AG08395 (cell line): ENCODE measurements at places on chromosomes 4 and X.

GRCh38 chr4:34854451-34854850 lies 1389.9 kb downstream of the ARAP2 start:
- DNase-seq = no peak

DNA sequence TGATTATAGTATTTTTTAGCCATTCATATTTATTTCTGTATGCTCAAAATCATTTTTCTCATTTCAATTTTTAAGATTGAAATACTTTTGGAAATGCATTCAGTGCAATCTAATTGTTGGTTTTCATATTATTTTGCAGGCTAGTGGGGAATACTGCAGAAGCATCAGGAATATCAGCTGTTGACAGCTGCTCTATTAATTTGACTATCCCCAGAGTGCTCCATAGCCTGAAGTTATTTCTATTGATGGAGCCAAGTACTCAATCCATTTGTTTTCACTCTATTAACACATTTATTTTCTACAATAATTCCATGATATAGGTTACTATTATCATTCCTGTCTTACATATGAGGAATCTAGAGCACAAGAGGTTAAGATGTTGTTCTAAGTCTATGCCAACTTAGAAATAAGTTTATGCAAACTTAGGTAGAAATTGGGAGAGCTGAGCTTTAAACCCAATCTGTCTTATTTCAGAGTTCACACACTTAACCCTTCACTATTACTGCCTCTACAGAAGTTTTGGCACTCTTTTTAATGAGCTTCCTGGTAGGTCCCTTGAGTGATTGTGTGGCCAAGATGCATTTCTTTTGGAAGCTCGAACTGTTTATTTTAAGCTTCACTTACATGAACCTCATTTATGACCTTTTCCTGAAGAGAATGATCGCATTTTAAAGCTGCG lies 65.6 kb upstream of the PCDH18 start:
- DNase-seq = no peak

GRCh38 chrX:142312591-142312990 lies 107.5 kb upstream of the MAGEC2 start:
- DNase-seq = no peak

- DNase-seq = peak; percentile 43
These were observed 158.3 kb downstream of the CPE start for GRCh38 chr4:165537028-165537648.

GRCh38 chr4:15148691-15149090 lies 146.4 kb downstream of the CPEB2 start:
- no peak for DNase-seq

- no peak for DNase-seq
These were observed 180.5 kb downstream of the EFHC2 start for GRCh38 chrX:44162964-44163475.

DNA sequence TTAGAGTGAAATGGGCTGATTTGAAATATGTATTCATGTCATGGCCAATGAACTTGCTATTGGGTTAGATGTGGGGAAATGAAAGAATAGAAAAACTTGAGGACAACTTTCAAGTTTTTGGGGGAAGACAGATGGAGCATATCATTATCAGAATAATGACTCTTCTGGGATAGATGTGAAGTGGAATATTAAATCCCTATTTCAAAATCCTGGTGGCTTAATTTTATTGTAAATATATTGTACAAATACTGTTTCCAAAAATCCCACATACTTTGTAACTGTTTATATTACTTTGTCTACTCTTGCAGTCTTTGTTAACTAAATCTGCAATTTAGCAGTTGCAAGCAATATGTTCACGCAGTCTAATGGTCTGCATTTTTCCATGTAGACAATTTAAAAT lies 35.9 kb upstream of the FBXW7 start:
- DNase-seq = no peak

DNA sequence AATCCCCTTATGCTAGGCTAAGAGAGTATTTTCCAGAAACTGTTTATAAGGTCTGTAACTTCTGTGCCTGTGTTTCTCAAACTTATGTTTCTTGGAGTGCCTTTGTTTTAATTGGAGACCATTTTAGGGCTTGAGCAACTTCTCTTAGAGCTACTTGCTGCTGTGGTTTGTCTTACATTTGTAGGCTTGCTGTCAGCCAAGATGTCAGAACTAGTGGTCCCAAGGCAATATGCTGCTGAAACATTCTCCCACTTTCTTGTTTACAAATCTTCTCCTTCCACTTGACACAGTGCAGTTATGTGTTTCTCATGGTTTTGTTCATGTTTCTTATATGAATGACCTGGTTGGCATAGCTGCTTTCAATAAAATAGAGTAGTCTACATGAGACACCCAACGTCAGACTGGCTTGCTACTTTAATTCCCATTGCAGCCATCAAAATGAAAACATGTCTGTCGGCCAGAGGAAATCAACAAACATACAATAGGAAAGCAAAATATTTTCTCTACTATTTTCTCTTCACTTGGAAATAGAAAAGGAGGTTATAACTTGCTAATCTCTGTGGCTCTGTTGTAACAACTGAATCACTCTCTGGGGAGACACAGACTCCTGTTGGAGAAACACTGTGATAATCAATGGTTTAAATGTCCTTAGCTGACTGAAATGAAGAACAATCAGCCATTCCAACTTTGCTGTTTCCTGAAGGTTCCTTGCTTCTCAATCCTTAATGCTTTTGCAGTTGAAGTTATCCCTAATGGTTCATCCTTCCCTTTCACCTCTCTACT lies 426.4 kb downstream of the PDGFC start:
- peak; percentile 15 for DNase-seq

GRCh38 chrX:130987241-130987640 lies 70.9 kb upstream of the ARHGAP36 start:
- DNase-seq = no peak

DNA sequence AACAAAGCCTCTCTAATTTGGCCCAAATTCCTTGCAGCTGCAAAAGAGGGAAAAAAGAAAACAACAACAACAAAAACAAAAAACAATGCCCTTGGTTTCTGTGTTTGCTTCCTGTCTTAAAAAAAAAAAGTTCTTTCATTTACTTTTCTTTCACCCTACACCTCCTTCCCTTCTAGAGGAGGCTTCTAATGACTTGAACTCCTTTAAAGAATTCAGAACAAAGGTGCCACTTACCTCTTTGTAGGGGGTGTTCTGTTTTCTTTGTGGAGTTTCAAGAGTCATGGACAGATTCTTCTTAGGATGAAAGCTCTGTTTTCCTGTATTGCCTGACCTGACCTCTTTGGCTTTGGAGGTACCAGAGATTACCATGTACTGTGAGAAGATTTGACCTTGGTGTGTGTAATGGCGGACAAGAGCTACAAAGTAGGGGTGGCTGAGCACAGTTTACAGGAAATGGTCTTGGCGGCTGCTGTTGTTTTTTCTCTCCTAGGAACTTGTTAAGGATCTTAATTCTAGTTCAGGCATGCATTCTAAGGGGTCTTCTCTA lies 72.4 kb upstream of the S100G start:
- DNase-seq = no peak

- DNase-seq = no peak
These were observed 21.5 kb downstream of the FRMPD3 start for GRCh38 chrX:107470971-107471370.

- no peak for DNase-seq
These were observed 155.1 kb upstream of the PPARGC1A start for GRCh38 chr4:24044610-24045589.

GRCh38 chr4:184448821-184449220 lies 25.5 kb downstream of the IRF2 start:
- peak; percentile 80 for DNase-seq

DNA sequence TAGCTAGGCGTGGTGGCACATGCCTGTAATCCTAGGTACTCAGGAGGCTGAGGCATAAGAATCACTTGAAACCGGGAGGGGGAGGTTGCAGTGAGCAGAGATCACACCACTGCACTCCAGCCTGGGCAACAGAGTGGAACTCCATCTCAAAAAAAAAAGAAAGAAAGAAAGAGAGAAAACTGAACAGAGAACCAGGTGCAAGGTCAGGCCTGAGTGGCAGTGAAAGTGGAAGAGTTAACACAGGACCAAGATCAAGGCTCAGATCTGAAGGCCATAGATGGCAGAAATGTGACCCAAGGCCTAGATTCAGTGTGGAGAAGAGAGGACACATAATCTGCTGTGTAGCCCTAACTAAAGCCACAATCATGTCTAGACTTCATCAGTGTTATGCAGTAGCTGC lies 4.9 kb upstream of the ZNF630 start:
- DNase-seq = no peak

DNA sequence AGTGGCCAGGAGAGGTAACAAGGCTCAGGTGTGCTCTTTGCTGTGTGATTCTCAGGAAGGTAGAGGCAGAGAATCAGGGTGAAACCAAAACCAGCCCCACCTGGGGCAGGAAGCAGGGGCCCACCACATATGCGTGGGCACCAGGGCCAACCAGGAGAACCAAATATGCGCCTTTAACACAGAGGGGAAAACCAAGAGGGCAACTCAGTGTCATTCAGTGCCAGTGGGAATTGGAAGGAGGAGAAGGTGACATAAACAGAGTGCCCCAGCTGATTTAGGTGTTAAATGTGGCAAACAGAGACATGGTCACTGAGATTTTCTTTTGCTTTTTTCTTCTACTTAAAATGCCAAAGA lies 106.8 kb upstream of the MAMLD1 start:
- DNase-seq = no peak

GRCh38 chrX:17425551-17425950 lies 50.6 kb downstream of the NHS start:
- no peak for DNase-seq

- DNase-seq = no peak
These were observed 584.3 kb downstream of the KLHL13 start for GRCh38 chrX:117532339-117532738.

GRCh38 chr4:174318829-174319764 lies 35.4 kb downstream of the CEP44 start:
- peak; percentile 37 for DNase-seq

GRCh38 chr4:159070742-159071141 lies 32.1 kb upstream of the RAPGEF2 start:
- DNase-seq = peak; percentile 30

DNA sequence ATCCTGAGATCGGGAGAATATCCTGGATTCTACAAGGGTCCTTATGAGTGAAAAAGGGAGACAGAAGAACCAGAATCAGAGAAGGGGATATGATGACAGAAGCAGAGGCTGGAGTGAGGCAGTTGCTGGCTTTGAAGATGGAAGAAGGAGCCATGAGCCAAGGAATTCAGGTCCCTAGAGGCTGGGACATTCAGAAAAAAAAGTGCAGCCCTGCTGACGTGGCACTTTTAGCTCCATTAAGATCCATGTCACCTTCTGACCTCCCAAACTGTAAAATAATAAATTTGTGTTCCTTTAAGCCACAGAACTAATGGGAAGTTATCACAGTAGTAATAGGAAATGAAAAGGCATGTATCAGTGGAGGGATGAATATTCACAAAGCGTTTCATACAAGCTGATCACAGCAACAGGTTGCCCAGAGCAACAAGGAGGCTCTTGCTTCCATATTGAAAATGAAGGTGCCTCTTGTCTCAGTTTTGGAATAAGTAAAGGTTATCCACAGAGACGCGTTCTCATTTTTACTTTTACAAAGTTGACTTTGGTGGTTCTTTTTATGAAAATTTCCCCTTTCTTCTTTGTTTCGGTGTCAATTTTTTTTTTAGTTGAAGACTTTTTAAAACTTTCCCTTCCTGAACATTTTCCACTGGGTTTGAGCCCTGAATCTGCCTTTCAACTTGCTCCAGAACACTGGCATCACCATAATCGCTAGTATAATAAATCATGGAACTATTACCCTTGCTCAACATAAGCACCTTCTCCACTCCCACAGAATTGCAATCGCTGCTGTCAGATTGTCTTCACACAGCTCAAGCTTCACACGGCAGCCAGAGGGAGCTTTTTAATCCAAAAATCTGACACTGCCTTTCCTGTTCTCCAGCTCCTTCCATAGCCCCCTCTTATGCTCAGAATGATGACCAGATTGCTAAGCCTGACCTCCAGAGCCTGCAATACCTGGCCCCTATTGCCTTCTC lies 127.6 kb upstream of the RBPJ start:
- DNase-seq = no peak

DNA sequence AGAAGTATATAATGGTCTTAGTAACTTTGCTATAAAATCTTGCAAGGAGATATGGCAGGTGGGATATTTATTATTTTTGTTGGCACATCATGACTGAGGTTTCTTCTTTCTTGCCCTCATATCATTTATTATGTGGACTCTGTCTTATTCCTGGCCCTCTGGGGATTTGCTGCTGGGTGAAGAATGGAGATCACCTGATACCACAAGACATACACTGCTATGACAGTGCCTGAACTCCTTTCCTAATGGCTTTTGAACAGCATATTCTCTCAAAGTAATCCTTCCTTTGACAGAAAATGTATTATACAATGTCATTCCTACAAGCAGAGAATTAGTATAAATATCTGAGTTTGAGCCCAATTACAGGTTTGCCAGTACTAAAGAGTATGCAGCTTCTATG lies 22.0 kb upstream of the ADGRA3 start:
- no peak for DNase-seq

GRCh38 chr4:98997166-98997565 lies 1.6 kb downstream of the METAP1 start:
- no peak for DNase-seq

GRCh38 chr4:149634368-149634767 lies 181.3 kb downstream of the IQCM start:
- no peak for DNase-seq

GRCh38 chrX:72268597-72269365 lies 8.3 kb downstream of the RPS4X start:
- no peak for DNase-seq

DNA sequence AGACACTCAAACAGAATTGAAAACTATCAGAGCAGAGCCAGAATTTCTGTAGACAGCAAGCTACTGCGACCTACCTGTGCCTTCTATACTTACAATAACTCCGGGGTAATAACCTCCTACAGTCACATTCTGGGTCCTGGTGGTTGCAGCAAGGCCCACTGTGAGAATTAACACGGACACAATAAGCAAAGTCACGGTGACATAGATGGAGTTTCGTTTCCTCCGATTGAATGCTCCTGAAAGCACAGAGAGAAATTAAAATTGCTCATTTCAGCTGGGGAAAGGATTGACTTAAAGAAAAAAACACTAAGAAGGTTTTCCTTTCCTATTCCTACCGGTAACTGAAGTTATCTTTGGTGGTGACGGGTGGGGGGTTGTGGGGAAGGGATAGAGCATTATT lies 7.0 kb downstream of the TMEM255A start:
- no peak for DNase-seq

GRCh38 chrX:41344053-41344452 lies 10.1 kb downstream of the DDX3X start:
- no peak for DNase-seq

DNA sequence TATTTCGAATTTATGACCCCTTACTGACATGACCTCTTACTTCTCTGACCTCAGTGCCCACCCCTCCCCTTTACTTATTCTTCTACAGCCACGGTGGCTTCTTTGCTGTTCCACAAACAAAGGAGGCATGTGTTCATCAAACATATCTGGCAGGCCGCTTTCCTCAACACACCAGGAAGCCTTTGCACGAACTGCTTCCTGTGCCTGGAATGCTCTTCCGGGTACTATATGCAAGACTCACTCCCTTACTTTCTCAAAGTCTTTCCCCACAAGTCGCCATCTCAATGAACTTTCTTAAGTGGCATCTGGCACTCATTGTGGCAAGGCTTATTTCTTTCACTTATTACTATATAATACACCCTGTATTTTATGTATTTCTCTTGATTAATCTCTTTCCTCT lies 351.5 kb upstream of the DDX53 start:
- no peak for DNase-seq

GRCh38 chrX:77922787-77923186 lies 12.3 kb downstream of the ATP7A start:
- DNase-seq = no peak

- no peak for DNase-seq
These were observed 598.2 kb upstream of the NDST4 start for GRCh38 chr4:115711575-115711974.

GRCh38 chrX:111492085-111492484 lies 19.4 kb upstream of the SERTM2 start:
- no peak for DNase-seq
